Activated CD8-positive, alpha-beta memory T cell treated with anti-CD3 and anti-CD28 coated beads for 24 hours (primary cell): ENCODE measurements at places on chromosomes 6 and 20.

- no peak for DNase-seq
These were observed 185.6 kb downstream of the ATXN1 start for GRCh38 chr6:16575655-16576054.

- DNase-seq, result no peak
These were observed 151.4 kb upstream of the PRDM1 start for GRCh38 chr6:105934708-105935107.

GRCh38 chr6:106128981-106129781 lies 43.0 kb downstream of the PRDM1 start:
- no peak for DNase-seq

DNA sequence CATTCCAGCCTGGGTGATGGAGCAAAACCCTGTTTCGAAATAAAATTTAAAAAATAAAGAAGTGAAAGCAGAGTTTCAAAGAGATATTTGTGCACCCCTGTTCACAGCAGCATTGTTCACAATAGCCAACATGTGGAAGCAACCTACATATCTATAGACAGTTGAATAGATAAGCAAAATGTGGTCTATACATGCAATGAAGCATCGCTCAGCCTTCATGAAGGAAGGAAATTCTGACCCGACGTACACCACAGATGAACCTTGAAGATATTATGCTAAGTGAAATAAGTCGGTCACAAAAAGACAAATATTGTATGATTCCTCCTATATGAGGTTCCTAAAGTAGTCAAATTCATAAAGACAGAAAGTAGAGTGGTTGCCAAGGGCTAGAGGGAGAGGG lies 6.5 kb upstream of the NCOA6 start:
- DNase-seq, result no peak

GRCh38 chr6:56714982-56715456 lies 72.3 kb upstream of the DST start:
- no peak for DNase-seq

DNA sequence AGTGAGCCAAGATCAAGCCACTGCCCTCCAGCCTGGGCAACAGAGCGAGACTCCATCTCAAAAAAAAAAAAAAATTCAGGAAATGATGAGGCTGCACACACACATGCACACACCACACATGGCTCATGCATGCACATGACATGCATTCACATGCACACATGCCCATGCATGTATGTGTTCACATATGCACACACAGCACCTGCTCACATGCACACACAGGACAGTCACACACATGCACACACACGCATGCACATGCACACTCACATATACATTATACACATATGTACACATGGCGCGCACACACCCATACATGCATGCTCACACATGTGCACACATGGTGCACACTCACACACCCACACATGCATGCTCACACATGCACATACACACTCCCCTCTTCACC lies 22.5 kb downstream of the RIPOR3 start:
- DNase-seq, result no peak

DNA sequence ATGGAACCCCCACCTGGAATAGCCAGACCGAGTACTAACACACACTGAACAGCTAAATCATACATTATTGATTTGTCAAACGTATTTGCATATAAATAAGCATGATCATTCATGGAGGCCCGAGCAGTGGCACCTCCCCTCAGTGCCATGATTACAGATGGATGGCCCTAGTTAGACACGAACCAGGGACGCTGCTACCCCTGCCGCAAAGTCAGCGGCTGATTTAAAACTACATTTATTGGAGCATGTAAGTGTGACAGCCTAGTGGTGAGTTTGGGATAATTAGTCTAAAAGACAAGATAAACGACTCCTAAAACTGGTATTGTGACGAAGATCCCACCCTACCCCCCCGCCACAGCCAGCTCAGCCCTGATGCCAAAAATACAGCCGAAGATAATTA lies 159.1 kb upstream of the MAFB start:
- DNase-seq, result no peak

- no peak for DNase-seq
These were observed 36.6 kb downstream of the ABRACL start for GRCh38 chr6:139064981-139065665.

- no peak for DNase-seq
These were observed 5.4 kb downstream of the TGM3 start for GRCh38 chr20:2301164-2301622.

DNA sequence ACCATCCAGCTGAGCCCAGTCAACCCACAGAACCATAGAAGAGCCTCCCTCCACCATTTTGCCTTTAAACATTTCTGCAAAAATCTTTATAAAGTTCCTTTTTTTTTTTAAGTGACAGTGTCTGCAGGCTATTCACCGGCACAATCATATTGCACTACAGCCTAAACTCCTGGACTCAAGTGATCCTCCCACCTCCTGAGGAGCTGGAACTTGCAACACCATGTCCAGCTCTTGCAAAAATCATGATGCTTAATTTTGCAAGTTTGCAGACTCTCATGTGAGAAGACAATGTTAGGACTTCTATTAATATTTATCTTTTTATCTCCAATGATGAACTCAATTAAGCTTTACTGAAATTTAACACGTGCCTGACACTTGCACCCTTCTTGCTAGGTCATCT lies 88.8 kb downstream of the INSM1 start:
- no peak for DNase-seq

- no peak for DNase-seq
These were observed 76.2 kb upstream of the BCLAF1 start for GRCh38 chr6:136365776-136366354.

GRCh38 chr6:141123049-141123448 lies 1009.7 kb upstream of the GJE1 start:
- DNase-seq, result no peak

GRCh38 chr20:7248281-7249201 lies 481.1 kb downstream of the BMP2 start:
- DNase-seq, result no peak

- DNase-seq, result no peak
These were observed 17.2 kb downstream of the ZBTB2 start for GRCh38 chr6:151374036-151374683.

GRCh38 chr6:15527838-15528617 lies 134.8 kb downstream of the DTNBP1 start:
- DNase-seq, result peak; percentile 38

DNA sequence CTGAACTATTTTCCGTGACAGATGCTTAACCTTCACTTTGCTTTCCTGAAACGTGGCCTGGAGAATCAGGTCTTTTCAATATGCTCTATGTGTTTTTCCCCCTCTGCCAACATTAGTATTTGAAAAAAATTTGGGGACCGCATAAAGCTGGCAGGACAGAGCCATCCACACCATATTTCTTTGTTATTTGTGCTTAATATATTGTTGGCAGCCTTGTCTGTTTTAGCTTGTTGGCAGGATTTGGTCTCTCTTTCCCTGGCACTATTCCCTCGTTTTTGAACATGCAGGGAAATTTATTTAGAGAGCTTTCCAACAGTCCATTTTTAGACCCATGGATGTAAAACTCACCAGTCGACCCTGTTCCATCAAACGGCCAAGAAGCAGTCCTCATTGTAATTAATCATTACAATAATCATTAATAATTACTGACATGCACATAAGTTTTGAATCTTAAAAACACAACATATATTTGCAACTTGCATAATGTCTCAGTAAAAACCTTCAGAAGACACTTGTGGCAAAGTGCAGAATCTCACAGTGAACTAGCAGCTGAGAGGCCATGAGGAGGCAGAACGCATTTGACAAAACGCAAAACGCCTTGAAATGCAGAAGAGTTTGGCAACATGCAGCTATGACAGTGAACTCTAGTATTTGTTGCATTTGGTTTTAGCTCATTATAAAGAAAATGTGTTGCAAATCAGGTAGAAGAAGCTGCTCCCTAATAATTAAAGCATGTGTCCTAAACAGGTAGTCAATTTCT lies 514.2 kb downstream of the C6orf118 start:
- DNase-seq, result no peak

DNA sequence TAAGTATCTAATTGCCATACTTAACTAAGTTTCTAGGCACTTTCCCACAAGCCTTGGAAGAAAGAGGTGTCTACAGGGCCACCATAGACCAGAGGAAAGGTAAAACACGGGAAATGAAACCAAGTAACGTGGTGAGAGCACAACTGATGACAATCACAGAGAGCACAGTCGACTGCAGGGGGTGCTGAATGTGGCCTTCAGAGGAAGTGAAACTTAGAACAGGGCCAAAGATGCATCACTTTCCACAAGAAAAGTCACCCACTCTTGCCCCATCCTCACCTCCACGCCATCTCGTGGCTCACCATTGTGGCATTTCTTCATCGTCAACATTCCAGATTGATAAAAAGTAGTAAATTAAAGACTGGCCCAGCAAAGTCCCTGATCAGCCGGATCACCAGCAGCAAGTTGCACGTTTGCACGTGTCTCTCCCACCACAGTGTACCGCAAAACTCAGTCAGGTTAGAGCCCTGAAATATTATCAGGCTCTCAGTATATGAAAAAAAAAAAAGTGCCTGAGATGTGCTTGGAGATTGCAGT lies 31.4 kb downstream of the HIVEP2 start:
- DNase-seq, result peak; percentile 84

DNA sequence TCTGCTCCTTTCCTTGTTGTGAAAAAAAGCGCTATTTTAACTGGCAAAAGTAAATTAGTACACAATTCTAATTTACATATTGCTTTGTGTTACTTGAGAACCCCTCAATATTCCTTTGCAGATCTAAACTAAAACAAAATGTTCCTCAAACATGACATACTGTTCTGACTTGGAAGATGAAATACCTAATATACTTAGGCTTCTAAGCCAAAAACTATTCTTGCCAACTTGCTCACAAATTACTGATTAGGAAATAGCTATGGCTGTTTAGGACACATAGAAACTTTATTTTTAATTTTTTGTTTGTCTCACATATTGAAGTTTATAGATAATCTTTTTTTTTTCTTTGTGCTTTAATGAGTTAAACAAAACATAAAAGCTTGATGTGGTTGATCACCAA lies 542.2 kb downstream of the GRIK2 start:
- DNase-seq, result no peak
